Stimulated activated CD8-positive, alpha-beta memory T cell treated with anti-CD3 and anti-CD28 coated beads, Interleukin-4, amount 100 ng/mL, for 24 hours (primary cell): ENCODE measurements at places on chromosomes 12 and 14.
A peak's percentile ranks its signal among the peaks of the same experiment; 100 is the strongest.

DNA sequence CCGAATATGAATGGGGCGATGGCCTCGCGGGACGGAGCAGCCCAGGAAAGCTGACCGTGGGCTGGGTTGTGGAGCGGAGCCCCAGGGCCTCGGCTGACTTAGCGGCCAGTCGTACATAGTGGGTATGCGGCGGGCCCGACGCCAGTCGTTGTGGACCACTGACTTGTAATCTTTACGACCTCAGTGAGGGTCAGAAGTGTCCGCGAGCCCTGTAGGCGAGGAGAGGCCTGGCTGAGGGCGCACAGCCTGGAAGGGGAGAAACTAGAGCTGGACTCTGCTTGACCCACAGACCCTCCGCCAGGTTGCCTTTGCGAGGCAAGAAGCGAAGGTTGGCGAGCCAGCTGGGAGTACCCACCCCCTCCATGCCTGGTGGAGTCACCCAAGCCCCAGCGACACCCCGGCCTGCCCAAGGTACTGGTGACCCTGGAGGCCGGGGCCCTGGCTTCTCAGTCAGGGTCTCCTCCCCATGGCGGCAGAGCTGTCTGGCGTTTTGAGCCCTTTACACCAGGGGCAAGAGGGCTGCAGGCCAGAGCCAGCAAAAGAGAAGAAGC, 15.6 kb upstream of the DYNC1H1 start:
- no peak for DNase-seq

DNA sequence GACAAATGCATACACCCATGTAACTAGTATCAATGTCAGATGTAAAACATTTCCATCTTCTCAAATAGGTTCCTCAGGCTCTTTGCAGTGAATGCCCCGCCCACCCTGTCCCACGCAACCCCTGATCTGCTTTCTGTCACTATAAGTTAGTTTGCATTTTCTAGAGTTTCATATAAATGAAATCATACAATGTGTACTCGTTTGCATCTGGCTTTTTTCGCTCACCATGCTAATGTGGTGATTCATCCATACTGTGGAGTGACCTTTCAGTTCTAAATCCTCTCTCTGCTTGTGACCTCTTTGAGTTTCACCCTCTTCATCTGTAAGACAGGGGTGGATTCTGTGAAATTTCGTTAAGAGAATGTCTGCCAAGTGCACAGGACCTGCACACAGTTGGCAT, 30.6 kb upstream of the MSI1 start:
- no peak for DNase-seq

DNA sequence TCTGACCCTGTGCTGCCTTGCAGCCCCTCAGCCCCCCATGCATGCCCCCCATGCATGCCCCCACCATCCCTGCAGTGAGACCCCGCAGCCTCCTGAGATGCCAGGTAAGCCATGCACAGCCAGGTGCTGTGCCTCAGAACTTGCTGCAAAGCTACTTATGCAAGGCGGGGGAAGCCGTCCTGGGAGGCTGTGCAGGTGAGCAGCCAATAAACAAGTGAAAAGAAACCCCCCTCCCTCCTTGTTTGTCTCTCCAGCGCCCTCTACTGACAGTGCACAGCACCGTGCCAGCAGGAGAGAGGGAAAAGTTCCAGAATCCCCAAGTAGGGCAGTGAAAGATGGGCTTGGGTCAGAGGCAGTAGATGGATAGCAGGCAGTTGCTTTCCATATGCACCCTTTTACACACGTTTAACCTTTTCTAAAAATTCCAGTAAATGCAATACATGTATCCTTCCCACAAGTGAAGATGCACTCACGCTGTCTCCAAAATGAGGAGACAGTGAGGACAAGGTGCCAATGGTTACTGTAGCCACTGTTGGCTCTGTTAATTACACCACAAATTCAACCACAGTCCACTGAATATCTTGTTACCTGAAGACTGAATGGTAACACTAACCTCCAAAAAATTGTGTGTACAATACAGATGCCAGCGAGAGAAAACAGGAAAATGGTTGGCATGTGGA, 18.0 kb downstream of the TNFAIP2 start:
- no peak for DNase-seq

- no peak for DNase-seq
Observed at GRCh38 chr14:75607842-75608640, 29.6 kb downstream of the FLVCR2 start.

DNA sequence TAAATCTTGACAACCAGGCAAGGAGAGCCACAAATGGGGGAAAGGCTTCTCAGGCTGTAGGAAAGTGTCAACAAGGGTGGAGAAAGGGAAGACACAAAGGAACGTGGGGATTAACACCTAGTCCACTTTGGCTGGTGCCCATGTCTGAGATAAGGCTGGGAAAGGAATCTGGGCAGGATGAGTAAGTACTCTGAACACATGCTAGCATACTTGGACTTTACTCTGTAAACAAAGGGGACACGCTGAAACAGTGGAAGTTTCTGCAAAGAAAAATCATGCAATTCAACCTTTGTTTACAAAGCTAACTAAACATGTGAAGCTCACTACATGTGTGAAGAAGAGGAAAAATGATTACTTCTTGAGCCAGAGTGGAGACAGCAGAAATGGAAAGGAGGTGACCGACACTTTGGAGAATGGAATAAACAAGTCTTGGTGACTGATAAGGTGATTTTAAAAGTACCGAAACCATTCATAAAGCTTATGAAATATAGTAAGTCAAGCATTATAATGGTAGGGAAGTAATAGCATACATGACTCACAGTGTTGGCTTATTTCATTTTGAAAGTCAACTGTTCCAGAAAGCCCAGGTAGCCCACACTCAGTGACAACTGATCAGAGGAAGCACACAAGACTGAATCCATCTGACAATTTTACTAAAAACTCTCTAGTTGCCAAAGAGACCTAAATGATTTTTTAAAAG, 13.2 kb downstream of the CPNE8 start:
- DNase-seq = no peak

DNA sequence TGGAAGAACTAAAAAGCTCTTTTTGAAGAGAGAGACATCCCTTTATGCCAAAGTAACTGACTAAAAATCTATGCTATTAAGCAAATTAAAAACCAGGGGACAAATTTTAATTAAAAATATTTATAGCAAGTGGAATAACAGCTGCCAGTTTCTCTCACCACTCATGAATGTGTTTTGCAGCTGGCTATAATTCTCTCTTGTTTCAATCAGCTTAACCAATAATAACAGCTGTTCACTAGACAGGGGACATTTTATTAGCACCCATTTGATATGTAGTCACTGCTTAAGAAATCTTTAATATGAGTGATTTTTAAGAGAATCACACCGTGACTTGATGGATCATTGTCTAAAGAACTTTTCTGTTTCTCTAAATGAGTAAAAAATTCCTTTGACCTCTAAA, 34.2 kb upstream of the KRR1 start:
- DNase-seq = no peak

GRCh38 chr14:91685600-91685999, 46.3 kb downstream of the CATSPERB start:
- DNase-seq = no peak

GRCh38 chr12:100453951-100454350, 19.7 kb upstream of the NR1H4 start:
- no peak for DNase-seq

DNA sequence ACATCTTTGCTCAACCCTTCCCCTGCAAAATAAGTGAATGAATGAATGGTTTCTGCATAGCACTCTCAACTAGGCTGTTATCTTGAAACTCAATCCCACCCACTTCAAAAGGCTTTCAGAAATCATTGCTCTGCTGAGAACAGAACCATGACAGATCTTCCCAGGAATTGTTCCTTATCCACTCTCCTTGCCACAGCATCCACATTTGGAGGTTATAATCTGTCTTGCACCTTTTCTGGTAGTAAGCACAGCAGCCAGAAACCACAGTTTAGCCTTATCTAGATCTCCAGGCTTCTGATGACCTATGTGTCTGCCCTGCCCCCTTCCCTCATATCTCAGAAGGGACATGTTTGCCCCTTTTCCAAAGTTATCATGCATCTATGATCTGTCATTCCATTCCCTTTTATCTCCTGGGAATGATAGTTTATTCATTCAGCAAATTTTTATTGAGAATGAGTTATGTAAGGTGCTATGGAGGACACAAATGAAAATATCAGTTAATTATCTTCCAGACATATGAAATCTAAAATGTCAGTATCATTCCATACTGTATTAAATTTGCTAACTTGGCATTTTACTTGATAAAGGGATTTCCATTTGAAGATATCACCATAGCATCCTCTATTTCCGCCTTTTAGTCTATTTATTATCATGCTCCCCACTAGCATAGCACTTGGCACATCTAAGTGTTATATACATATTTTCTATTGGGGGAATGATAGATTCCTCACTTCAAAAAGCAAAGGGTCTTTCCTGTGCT, 21.4 kb downstream of the LGR5 start:
- DNase-seq = no peak

GRCh38 chr14:104361921-104362681, 217.5 kb upstream of the C14orf180 start:
- DNase-seq = no peak

DNA sequence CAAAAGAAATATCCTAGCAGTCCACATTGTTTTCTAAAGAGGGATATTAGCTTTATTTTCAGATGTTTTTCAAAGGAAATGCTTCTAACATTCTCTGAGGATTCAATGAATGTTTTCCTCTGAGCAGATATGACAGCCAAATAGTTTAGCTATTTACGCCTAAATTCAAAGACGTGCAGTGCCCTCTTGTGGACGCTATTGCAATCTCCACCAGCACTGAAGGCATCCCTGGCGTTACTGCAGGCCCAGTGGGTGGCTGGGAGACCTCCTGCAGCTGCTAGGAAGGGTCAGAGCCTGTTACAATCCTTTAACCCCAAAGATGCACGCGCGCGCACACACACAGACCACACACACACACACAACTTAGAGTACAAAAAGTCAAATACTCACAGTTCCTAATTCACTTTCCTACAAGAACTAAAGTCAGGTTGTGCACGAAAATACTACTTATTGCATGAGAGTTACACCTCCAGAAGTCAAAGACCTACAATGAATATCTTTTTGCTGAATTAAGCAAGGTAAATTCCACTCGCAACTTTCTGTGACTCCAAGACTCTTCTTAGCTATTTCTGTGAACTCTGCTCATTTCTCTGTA, 589.3 kb upstream of the TMEM132C start:
- peak; percentile 14 for DNase-seq
